Activated CD8-positive, alpha-beta T cell treated with anti-CD3 and anti-CD28 coated beads, Interleukin-2, amount 10 ng/mL, durations not matched to agents 7 days and 5 days (primary cell): ENCODE measurements at places on chromosomes 5 and 9. TPM values are rescaled to one million over a fixed set of nuclear protein-coding genes. Genes with fewer than 3 reads are reported as not detected.

CKMT2 gene
- total RNA-seq: not detected

PKD2L2 gene
- not detected for total RNA-seq

GALNT12 gene
- total RNA-seq: 7.9 TPM

UNC13B gene
- total RNA-seq: 0.57 TPM

HTR4 gene
- total RNA-seq: not detected

GRCh38 chr5:51632793-51633192, 249.5 kb downstream of the ISL1 start:
- no peak for DNase-seq

DNA sequence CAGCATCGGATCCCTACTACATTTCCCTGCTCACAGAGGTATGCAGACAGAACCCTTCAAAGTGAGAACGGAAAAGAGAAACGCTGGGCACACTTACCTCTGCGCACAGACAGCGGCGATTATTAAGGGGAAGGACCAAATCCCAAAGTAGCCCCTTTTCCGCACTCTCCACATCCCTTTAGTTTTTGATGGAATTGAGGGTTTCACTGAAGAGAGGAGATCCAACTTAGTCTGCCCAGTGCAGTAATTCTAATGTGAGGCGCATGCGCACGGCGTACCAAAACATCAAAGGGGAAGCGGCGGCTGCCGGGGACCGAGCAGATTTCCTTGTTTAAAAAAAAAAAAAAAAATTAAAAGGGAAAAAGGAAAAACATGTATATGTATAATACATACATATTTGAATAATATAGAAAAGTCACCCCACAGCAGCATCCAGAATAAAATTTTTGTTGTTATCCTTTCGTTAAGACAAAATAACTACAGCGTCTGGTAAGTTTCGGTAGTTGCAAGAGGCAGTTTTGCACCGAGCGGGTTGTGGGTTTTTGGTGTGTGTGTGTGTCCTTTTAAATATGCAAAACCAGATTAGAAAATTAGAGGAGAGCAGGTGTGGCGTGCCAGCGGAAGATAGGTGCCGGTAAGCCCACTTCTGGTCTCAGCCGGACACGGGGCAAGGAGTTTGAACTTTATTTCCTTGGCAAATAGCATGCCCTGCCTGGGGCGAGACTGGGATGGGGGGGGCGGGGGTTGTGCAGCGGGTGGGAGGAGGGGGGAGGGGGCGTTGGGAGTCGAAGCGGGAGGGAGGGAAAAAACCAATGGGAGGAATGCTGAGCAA, at the start of gene GABRB2:
Gene GABRB2, minus strand, starts transcription at position 256 of the 832 bp plus-strand sequence. Its CDS starts 82 bp downstream, at position 174.
- DNase-seq: peak; percentile 51

GRCh38 chr5:118336468-118336867, 651.9 kb downstream of the DTWD2 start:
- DNase-seq: no peak

GRCh38 chr5:15367489-15367888, 132.5 kb upstream of the FBXL7 start:
- DNase-seq: no peak

DNA sequence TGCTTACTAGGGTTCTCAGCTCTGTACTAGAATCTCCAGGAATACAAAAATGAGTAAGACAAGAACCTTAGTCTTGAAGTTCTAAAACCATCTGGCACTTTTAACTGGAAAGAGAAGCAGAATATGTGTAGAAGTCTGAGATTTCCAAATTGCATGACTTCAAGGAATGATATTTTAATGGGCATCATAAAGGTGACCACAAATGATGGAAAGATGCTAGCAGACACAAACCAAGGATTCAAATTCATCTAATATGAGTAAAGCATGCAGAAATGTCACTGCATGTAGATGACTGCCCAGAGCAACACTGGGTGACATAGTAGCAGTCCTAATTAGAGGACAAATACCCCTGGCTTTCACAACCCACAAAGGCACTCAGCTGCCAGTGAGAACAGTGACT, 117.2 kb downstream of the RPS23 start:
- DNase-seq: no peak

DNA sequence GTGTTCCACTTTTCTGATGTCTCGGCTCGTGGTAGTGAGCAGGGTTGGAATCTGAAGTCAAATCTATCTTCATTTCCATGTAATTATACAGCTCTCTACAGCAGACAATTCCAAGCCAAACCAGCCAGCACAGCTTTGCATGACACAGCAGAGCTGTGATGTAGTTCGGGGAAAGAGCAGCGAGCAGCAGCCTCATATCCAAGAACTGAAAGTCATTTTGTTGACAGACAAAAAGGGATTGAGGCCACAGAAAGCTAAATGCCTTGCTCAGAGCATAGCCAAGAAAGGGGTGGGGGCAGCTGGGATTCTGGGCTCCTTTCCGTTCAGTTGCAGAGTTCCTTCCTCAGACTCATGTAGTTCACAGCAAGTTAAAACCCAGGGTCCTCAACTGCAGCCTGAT, 32.1 kb downstream of the LCP2 start:
- peak; percentile 23 for DNase-seq

GRCh38 chr9:108323615-108324014, 532.2 kb downstream of the ACTL7B start:
- no peak for DNase-seq
